ENCODE measurements at places on chromosomes 2 and 18.

GRCh38 chr2:38620282-38620977, 17.7 kb upstream of the HNRNPLL start:
- no peak for DNase-seq

GRCh38 chr2:134717286-134718022, 1.3 kb downstream of the TMEM163 start:
- no peak for DNase-seq

DNA sequence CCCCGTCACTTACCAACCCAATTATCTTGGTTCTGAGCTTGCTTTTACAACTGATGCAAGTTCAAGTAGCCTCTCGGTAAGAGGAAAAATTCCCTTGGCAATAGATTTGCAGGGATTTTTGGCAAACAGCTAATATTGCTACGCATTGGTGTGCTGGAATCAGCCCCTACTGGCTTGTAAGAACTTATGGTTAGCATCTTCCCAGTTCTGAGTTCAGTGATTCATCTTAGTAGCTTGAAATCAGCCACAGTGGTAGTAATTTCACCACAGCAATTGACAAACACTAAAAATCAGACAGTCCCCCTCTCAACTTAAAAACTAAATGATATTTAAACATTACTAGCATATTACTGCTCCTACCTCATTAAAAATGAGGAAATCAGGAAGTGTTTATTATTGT, 5.9 kb upstream of the RAX start:
- DNase-seq = no peak

DNA sequence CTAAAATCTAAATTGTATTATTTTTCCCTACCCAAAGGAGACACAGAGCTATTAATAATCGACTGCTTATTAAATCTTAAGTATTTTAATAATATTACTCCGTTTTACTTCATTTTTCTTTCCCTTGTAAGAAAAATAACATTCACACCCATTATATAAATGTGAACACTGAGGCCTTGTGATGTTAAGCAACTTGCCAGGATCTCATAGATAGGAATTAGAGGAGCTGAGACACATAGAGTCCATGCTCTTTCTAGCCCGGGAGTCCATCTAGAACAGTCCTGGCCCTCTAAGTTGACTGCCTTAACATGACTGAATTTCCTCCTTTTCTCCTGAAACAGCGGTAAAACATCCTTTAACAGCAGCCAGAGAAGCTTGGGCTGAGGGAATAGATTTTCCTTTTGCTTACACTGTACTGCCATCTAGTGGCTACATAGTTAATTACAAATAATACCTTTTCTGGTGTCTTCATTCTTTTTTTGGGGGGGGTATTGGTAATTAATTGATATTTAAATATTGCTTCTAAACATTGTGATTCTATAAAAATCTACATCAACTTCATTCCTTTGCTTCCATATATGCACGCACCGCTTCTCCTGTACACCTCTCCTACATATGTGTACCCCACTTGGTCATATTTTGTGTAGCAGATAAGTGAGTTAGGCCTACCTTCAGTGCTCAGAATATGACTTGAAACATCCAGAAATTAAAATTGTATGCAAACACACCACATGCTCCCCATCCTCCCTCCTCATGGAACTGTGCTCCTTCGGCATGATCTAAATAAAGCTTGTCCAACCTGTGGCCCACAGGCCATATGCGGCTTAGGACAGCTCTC, 125.8 kb upstream of the HNMT start:
- no peak for DNase-seq

- DNase-seq = no peak
Measured at GRCh38 chr2:239482778-239483712, 82.2 kb upstream of the HDAC4 start.

All from stimulated activated CD8-positive, alpha-beta memory T cell treated with anti-CD3 and anti-CD28 coated beads, Interleukin-4, amount 100 ng/mL, for 24 hours (primary cell).